NCI-H2171 (cell line): ENCODE measurements at places on chromosomes 11 and 22.
A peak's percentile ranks its signal among the peaks of the same experiment; 100 is the strongest.

GRCh38 chr22:35477911-35478582 lies 62.6 kb upstream of the RASD2 start:
- peak; percentile 31 for DNase-seq

DNA sequence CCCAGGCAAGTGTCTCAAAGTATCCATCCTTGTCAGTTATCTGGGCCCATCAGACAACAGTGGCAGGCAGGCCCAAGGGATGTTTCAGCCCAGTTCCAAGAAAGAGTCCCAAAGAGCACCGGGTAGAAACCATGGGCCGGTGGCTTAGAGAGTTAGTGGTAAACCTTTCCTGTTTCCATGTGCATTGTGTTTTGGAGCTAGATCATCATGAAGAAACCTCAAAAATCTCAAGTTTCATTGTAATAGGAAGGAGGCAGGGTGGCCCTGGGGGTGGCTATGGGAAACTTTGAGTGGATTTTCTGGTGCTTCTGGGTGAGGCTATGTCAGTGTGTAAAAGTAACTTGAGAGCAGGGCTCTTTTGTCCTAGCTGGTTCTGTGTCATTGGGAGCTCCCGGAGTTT lies 68.1 kb downstream of the UBASH3B start:
- no peak for DNase-seq

- no peak for DNase-seq
These were observed 12.4 kb downstream of the FGF19 start for GRCh38 chr11:69691463-69691862.

DNA sequence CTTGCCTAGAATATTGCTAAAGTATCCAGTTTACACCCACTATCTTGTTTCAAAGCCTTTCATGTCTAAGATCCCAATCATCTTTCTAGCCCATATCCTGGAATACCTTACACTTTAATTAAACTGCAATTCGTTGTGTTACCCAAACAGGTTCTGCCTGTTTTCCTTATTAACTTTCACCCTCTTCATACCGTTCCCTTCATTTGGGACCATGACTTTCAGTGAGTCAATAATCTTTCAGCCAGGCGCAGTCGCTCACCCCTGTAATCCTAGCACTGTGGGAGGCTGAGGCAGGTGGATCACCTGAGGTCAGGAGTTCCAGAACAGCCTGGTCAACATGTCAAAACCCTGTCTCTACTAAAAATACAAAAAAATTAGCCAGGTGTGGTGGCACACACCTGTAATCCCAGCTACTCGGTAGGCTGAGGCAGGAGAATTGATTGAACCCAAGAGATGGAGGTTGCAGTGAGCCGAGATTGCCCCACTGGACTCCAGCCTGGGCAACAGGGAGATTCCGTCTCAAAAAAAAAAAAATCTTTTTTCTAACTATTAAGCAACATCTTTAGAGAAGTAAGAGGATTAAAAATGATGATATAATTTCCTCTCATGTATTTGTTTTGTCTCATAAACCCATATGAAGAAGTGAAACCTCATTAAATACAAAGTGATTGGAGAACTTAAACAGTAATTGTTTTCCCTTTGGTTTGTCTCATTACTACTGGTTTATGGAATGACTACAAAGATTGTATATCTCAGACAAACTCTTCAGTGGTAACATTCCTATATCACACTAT lies 20.7 kb downstream of the DMC1 start:
- DNase-seq: no peak

GRCh38 chr11:35146711-35147110 lies 7.7 kb downstream of the CD44 start:
- no peak for DNase-seq

- DNase-seq: no peak
These were observed 10.5 kb downstream of the PTDSS2 start for GRCh38 chr11:460331-461199.

DNA sequence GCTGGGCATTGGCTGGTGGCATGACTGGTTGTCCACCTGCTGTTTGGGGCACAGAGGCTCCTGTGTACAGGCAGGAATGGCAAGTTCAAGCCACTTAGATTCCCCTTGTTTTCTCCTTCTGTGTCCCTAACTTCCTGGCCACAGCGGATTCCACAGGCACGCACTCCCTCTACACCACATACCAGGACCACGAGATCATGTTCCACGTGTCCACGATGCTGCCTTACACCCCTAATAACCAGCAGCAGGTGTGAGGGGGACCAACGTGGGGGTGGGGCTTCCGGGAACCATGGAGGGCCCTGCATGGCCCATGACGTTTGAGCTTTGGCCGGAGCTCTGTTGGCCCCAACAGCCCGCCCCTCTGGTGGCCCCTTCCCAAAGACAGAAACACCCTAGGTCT lies 7.8 kb downstream of the SIPA1 start:
- no peak for DNase-seq

DNA sequence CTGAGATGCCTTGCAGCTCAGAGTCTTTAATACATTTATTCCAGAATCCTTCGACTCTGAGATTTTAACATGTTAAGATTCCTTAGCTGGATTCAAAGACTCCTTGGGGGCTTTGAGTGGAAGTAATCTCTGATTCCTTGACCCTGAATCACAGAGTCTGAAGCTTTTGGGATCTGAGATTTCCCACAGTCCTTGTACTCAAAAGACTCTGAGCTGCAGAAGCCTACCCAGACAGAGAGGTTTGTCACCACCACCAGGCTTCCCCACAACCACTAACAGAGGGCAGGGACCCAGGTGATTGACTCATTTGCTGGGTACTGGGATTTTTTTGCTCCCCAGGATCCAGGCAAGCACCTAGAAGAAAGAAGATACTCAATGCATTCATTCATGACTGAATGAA lies 1.4 kb upstream of the SERPINH1 start:
- DNase-seq: no peak

GRCh38 chr11:8907116-8907515 lies 3.9 kb upstream of the AKIP1 start:
- no peak for DNase-seq

- no peak for DNase-seq
These were observed 115.5 kb downstream of the PHF21B start for GRCh38 chr22:44894321-44894720.

DNA sequence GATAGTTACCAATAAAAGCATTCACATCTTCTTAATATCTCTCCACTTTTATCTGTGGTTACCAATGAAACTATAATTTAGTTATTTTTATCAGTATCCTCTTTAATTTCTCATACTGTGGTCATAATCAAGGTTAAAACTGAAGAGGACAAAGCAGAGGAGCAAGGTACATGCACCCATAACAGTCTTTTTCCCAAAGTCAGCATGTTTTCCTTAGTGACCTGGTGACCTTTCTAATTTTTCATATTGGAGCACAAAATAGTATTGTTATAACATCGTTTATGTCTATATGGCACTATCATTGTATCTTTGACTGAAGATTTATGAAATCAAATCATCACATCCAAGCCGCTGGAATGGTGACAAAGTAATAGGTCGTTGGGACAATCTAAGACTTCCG lies 51.5 kb upstream of the CHORDC1 start:
- no peak for DNase-seq

GRCh38 chr22:27576815-27577573 lies 224.6 kb downstream of the MN1 start:
- no peak for DNase-seq

DNA sequence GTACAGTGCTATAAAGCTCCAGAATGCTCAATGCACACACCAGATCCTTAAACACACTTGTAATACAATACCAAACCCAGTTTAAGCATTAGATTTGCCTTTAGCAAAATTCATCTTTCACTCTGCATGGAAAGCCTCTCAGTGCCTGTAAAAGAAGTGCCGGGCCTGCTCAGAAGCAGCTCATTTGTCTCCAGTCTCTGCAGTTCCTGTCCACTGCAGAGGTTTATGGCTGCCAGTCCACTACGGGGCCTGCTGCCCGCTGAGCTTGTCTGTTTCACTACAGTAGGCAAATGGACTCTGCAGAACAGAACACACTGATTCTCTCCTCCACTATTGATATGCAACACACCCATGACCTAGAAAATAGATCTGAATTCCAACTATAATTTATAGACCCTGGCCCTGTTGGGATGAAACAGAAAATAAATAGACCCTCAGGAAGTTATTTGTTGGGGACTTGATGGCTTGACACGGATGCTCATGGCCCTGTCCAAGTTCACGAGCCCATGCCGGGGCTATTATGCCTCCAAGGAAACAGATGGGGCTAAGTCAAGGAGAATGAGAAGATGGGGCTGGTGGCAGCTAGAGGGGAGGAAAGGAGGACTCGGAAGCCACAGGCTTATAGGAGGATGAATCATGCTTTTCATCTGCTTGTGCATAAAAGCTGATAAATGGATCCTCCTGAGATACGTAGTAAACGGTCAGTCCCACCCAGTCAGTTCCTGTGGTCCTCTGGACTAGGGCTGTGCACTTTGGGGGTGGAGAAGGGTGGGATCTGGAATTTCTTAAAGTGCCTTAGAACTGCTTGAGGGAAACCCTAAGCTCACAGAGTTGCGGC lies 416.8 kb upstream of the TENM4 start:
- no peak for DNase-seq

DNA sequence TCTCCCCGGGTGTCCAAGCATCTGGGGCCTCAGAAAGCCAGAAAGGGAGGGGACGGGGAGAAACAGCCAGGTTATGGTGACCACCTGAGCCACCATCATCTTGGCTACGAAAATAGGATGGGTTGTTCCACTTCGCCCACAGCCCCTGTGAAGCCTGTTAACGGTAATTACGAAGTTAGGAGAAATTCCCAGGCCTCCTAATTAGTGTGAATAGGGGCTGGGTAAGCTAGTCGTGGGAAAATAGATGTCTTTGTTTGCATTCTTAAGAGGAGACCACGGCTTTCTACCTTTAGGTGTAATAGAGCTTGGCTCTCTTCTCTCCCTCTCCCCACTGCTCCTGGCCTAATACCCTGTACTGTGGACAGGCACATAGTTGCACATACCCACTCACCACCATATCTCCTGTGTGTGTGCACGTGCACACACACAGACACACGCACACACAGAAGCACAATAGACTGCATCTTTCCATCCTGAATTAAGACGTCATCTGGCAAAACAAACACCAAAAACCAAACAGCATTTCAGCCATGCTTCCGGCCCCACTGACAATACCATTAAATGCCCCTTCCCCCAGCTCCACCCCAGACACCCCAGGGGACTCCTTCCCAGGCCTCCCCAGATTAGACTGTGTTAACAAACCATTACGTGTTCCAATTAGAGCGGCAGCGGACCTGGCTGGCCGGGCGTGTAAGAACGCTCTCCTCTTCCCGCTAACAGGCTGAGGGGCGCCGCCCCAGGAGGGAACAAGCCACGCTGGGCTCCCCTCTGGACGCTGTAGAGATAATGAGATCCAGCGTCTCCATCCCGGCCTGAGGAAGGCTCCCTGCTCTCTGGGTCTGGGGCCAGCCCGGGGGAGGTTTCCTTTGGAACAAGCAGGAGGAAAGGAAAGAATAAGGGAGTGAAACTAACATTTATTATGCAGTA lies 72.8 kb downstream of the TP53I11 start:
- DNase-seq: peak; percentile 37

DNA sequence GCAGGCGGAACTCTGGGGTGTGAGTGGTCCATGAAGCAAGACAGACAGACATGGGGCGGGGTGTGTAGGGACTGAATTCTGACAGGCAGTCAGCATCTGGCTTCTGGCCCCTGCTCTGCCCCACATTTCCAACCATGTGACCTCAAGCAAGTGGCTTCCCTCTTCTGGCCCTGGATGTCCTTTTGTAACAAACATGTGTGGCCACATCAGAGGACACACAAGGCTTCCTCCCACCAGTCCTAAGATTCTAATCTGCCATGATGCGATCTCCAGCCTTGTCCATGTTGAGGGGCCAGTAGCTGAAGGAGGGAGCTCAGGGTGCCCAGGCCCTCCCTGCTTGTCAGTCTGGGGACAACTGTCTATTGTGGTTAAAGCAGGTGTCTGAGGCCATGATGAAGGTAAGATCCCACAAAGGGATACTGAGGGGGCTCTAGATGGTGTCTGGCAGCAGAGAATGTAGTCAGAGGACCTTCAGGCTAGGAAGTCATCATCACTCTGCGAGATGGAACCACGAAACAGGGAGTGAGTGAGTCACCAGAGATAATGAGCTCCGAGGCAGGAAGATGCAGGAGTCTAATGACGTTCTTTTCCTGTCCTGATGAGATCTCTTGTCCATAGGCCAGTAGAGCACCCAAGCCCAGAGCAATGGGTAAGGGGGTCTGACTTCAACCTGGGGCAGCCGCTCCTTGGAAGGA lies 27.4 kb downstream of the DRD2 start:
- no peak for DNase-seq

GRCh38 chr11:116233561-116233960 lies 539.2 kb downstream of the BUD13 start:
- DNase-seq: no peak

DNA sequence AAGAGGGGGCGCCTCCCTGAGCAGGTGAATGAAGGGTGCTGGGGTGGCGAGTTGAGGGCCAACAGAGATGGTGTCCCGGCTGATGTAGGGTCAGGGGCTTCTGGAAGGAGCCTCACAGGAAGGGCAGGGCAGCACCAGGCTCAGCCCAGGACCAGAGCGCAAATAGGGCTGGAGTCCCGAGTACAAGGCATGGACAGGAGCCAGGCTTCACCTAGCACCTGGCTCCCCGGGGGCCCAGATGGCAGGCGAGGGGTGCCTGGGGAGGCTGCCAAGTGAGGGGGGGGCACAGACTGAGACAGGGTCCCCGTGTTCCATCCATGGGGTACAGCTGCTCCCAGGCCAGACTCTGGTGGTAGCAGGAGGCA lies 105.8 kb downstream of the KCNQ1 start:
- no peak for DNase-seq

DNA sequence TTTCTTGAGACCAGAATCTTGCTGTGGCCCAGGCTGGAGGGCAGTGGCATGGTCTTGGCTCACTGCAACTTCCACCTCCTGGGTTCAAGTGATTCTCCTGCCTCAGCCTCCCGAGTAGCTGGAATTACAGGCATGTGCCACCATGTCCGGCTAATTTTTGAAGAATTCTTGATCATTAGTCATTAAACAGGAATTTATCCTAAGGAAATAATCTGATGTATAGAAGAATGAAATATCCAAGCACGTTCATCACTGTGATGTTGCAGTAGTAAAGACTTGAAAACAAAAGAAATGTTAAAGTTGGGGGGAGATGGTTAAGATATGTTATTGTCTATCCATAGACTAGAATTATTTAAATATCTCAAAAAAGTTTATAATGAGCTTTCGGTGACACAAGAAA lies 23.6 kb downstream of the CBL start:
- no peak for DNase-seq

GRCh38 chr11:21811572-21811971 lies 381.3 kb upstream of the ANO5 start:
- no peak for DNase-seq

DNA sequence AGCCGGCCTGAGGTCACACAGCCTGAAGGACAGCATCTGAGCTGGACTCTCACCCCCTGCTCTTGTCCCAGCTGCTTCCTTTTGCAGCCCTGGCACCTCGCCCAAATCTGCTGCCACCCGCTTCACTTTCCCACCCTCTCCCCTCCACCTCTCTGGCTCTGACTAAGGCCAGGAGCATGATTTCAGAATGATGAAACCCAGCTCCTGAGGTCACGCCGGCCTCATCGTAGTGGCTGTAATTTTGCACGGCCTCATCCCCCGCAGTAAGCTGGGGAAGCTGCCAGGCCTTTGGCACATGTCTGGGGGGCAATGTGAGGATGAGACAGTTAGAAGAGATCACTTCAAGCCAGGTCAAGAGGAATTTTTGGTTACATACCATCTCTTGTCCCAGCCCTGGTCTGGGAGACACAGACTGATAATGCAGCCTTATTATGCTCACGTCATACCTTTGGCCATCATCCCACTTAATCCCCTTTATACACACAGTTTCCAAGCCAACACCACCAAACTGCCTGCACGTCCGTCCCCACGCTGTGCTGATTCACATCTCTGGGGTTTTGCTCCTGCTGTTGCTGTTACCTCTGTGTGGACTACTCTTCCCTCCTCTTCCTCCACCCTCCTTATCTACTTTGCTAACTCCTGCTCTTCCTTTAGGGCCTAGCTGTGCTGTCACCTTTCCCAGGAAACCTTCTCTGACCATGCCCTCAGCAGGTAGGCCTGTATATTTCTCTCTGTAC lies 58.1 kb downstream of the CHRDL2 start:
- no peak for DNase-seq
